Bronchial smooth muscle cell (primary cell): ENCODE measurements at places on chromosomes 2 and 18. TPM values are rescaled to one million over a fixed set of nuclear protein-coding genes. Genes with fewer than 3 reads are reported as not detected.

MFSD2B gene
- total RNA-seq: under 0.01 and 0.17 TPM in 2 replicates

PIEZO2 gene
- total RNA-seq: 1.3 and 3.3 TPM in 2 replicates

MAL gene
- total RNA-seq: 0.16 and 0.17 TPM in 2 replicates

GPBAR1 gene
- not detected in 2 replicates for total RNA-seq

AGXT gene
- not detected in 2 replicates for total RNA-seq

L3MBTL4 gene
- total RNA-seq: under 0.01 and 0.16 TPM in 2 replicates

GALNT5 gene
- 30.1 and 160 TPM in 2 replicates for total RNA-seq

TMEM198 gene
- 0.95 and 1.3 TPM in 2 replicates for total RNA-seq
